ENCODE measurements at places on chromosomes 7 and 10.

- DNase-seq: no peak
Observed at GRCh38 chr10:86321568-86321967, 45.0 kb downstream of the GRID1 start.

- DNase-seq: no peak
Observed at GRCh38 chr10:97785231-97785630, 13.4 kb upstream of the SFRP5 start.

DNA sequence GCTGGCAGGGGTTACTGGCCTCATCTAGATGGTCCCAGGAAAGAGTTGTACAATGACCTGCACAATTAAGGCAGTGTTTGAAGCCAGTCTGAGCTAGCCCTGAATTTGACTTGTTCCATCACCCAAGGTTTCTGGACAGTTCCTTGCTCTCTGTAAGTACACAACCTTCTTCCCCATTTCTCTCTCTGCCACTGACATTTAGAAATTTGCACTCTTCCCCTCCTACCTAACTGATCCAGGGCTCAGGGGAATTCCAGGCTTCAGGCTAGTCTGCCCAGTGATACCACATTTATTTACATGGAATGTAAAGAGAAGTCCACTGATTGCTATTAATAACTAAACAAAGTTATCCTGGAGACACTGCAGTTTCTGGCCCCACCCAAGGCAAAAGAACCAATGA, 139.0 kb upstream of the GPR26 start:
- no peak for DNase-seq

GRCh38 chr7:41809529-41809939, 106.6 kb upstream of the INHBA start:
- no peak for DNase-seq

GRCh38 chr10:97508342-97508741, 9.6 kb downstream of the UBTD1 start:
- DNase-seq: no peak

DNA sequence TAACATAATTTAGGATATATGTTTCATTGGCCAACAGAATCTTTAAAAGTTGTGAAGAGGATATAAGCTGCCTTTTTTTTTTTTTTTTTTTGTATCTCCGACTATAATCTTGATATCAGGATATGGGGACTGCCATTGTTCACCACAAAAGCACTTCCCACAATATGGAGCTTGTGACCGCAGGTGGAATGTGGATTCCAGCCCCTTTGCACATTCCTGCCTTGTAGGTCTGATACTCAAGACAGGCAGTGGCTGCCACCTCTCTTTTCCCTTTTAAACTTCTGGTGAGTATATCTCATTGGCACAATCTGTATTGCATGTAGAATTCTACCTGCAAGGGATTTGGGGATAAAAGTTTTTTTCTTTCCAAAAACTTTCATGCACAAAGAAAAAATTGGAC, 272.7 kb upstream of the VWC2 start:
- DNase-seq: no peak

DNA sequence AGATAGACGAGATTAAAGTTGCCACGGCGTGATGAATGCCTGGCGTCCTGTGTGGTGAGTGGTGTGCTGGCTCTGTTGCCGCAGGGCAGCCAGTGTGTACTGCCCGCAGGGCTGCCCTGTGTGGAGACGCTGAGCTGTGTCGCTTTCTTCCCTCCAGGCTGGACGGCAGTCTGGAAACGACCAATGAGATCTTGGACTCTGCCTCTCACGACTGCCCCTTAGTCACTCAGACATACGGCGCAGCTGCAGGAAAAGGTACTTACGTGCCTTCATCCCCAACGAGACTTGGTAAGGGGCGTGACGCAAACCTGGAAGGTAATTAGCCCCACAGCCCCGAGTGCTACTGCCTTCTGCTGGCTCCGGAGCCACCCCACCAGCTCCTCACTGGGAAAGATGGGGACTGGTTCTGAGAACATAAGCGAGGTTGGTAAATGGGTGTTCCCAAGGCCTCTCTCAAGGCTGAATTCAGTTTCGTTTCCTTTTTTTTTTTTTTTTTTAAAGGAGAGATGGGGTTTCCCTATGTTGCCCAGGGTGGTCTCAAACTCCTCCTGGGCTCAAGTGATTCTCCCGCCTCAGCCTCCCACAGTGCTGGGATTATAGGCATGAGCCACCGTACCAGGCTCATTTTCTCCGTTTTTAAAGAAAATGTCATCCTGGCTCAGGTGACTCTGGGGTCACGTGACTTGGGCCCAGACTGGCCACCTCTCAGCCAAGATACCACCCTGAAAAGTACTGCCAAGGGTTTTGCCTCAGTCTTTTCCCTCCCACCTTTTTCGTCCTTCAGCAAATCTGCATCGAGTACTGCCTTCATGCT, 39.6 kb downstream of the WIPI2 start:
- DNase-seq: no peak

- no peak for DNase-seq
Observed at GRCh38 chr7:142776206-142776844, 5.6 kb downstream of the PRSS2 start.

DNA sequence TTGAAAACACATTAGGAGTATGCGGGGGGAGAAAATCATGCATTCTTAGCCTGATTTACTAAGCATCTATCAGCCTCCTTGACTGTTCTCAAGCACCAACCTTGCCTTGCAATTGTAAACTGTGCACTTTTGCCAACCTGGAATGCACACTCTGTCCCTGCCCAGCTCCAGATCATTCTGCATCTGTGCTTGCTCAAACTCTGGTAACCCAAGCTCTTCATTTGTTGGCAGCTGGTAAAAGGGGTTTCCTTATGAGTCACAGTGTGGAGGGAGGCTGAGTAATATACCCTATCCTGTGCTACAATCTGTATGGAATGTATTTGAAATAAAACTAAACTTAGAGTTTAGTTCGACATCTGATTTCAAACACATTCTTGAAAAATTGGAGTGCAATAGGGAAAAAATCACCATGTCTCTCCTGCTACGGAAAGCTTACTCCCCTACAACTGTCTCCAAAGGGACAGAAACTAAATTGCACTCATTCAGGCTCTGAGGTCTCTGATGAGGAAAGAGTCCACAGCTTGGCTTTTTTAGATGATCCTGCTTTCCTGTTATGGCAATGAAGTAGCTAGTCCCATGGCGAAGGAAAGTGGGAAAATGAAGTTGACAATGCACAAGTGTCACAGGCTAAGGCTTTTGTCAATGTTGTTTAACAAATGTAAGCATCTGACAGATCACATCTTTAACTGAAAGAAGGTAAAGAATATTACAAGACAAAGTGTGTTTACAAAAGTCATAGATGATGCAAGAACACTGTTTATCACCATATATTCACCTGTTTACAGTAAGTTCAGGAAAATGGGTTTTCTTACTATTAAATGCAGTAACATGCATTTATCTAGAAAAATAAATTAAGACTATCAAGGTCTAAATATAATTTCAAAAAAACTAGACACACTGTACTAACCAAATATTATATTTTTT, 61.9 kb downstream of the TES start:
- DNase-seq: no peak

GRCh38 chr7:84999450-84999849, 187.4 kb downstream of the SEMA3D start:
- no peak for DNase-seq

Data from stimulated activated CD8-positive, alpha-beta memory T cell treated with anti-CD3 and anti-CD28 coated beads, Interleukin-15, amount 100 ng/mL, for 1 hour (primary cell).